Natural killer cell (primary cell): ENCODE measurements at places on chromosomes 4 and X. TPM values are rescaled to one million over a fixed set of nuclear protein-coding genes. Genes with fewer than 3 reads are reported as not detected.

SPANXA2 gene
- total RNA-seq = not detected

CXCL1 gene
- 3.4 TPM for total RNA-seq

DNA sequence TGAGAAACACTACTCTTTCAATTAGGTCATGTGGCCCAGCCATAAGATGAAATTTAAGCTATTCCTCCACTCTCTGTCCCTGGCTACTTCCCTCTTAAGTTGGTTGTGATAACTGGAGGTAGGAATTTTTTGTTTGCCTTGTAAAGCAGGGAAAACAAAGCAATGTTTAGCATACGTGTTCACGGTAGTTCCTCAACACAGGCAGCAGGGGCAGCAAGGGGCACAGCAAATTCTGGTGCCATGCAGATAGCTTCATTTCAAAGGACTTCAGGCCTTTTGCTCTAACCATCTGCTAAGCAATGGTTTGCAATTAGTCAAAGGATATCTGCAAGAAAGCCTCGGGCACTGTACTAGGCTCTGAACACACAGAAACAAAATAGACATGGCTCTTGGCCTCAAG lies 330.2 kb downstream of the ZIC3 start:
- DNase-seq = no peak

- DNase-seq = no peak
Observed at GRCh38 chr4:149645790-149646189, 169.9 kb downstream of the IQCM start.

DNA sequence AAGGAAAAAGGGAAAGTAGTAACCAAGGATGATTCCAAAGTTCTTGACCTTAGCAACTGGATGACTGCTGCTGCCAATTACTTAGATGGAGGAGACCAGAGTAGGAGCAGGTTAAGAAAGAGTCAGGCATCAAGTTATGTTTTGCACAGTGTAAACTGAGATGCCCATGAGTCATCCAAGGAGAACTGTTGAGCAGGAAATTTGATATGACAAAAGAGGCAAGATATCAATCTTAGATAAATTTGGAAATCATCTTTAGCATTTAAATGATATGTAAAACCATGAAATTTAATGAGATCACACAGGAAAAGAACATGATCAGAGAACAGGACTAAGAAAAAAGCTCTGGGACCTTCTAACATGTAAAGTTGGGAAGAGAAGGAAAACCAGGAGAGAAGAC lies 361.3 kb downstream of the OPHN1 start:
- DNase-seq = no peak

DNA sequence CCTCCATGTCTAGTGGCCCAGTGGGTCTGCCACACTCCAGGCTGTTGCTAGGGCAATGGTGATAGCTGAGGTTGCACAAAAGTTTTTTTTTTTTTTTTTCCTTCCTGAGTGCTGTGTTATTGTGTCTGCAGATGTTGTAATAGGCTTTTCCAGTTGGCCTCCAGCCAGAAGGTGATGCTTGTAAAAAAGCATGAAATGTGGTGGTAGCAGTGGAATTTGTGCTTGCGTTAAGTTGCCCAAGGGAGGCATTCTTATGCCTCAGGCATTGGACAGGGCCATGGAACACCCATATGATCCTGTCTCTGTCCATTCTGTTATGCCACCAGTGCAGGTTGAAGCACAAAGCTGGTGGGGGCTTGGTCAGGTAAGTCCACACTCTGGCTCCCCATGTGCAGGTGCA lies 660.5 kb upstream of the SPANXN1 start:
- no peak for DNase-seq

- no peak for DNase-seq
Observed at GRCh38 chrX:136525738-136526606, 6.0 kb upstream of the VGLL1 start.

DNA sequence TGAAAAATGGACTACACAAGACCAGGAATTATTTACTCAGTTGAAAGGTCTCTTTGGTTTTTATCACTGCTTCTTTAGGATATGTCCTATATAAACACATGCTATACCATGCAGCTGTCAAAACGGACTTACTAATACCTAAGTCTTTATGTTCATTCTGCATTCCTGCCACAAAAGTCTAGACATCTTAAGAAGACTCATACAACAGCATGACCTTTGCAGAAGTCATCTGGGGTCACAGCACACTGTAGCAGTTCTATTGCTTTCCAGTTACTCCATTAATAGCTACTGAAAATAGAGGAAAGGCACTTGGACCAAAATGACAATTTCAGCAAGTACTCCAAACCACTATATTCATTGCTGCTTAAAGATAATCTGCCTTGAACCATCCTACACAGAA lies 53.2 kb downstream of the DDX60 start:
- no peak for DNase-seq

DNA sequence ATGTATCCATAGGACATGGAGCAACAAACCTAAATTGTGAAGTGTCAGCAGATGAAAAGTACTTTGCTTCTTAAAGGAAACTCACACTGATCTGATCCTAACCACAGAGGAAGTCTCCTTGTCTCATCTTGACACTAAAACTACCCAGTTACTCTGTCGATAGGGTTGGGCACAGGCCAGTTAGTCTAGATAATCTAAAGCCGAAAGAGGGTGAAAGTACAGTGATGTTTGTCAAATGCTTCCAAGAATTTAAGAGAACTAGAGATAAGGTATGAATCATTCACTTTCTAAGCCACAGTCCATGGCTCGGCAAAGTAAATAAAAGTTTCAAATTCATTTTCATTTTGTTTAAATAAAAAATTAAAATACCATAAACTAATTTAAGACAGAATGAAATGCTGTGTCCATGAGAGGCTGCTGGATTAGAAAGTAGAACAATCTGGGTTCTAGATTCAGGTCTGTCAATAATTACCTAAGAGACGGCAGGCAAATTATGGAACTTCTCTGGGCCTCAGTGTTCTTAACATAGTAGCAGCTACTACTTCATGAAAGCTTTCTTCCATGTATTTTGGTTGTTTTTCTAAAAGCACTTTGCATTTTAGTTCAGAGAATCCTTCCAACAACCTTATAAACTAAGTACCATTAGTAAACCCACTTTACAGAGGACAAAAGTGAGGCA lies 176.7 kb downstream of the LDB2 start:
- no peak for DNase-seq

- no peak for DNase-seq
Observed at GRCh38 chrX:71565474-71566041, 12.7 kb upstream of the GCNA start.

DNA sequence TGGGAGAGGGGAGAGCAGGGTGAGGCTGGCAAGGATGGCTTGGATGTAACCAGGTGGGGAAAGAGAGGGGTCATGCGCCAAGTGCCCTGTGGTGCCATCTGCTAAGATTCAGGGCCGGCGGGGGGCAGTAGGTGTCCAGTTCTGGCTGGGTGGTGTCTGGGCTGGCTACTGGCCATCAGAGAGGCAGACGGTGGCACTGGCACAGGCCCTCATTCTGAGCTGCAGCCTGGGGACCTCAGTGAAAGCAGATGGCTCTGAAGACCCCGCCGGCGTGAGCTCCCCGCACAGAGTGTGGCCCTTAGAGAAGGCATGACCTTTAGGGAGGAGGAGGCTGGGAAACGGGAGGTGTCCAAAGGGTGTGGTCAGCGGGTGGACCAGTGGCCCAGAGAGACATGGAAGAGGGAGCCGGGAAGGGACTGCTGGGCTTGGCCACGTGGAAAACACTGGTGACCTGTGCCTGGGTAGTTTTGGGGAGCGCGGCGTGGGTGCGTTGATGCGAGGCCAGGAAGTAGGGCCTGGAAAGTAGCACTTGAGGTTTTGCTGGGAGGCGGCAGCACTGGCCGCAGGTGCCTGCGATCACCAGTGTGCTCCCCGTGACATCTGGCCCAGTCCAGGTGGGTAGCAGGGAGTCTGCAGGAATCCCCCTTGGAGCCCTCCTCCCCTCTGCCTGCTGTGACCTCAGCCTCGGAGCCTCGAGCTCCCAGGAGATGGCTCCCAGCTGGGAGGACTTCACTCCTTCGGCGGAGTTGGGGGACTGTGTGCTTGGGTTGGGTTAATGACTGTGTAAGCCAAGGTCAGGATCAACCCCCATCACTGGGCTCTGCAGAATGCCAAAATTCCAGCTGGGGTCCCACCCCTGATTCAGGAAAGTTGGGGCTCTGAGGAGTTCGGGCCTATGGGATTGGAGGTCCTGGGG lies 9.3 kb upstream of the SH3TC1 start:
- DNase-seq = no peak
